ENCODE measurements at places on chromosomes 6 and 20. TPM values are rescaled to one million over a fixed set of nuclear protein-coding genes. Genes with fewer than 3 reads are reported as not detected.

PTP4A1 gene
- polyA plus RNA-seq: 95.0 TPM

PNLDC1 gene
- 0.14 TPM for polyA plus RNA-seq

LMBRD1 gene
- polyA plus RNA-seq: 142 TPM

SLC17A4 gene
- 1.2 TPM for polyA plus RNA-seq

SLC22A2 gene
- 16.8 TPM for polyA plus RNA-seq

DNA sequence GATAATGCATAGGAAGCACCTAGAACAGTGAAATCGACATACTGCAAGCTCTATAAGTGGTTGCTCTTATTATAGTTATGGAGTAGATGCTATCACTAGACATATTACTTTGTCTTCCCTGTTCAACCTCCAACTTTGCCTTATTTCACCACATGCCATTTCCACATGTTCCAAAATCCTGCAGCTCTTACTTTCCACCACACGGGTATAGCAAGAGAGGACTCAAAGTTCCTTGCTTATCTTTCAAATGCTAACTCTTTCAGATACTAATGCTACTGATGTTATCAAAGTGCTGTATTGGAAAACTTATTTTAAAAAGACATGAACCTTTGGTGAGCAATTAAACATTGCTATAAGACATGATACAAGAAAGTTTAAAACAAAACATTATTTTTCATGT lies 1130.1 kb downstream of the HACE1 start:
- no peak for DNase-seq

DNA sequence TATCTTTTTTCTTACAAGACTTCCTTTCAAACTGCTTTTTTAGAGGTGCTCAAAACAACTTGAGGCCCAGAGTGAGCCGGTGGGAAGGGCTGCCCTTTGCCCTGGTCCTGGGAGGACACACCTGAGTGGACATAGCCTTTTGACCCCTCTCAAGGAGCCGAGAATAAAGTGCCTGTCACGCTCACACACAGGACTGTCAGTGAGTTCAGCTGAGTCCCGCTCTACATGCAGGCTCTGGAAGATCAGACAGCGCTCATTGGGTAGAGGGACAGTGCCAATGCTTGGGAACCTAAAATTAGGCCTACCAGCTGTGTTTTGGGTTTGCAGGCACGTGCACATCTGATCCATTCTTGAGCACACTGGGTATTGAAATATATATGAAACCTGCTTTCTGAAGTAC lies 387.8 kb downstream of the CD83 start:
- DNase-seq: no peak

DNA sequence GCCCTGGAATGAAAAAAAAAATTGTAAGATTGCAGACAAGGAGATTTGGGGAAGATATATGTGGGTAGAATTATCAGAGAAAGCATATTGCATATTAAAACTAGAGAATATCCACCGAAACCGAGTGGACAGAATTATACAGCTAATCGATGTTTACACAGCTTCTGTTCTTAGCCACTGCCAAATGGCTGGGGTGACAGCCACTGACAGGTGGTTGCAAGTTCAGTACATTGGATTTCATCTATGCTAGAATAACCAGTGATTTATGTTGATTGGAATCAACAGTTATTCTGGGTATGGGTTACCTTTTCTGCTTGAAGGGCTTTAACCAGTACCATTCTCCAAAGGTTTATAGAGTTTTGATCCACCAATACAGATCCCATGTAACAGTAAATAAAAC lies 48.4 kb upstream of the THEMIS start:
- no peak for DNase-seq

DNA sequence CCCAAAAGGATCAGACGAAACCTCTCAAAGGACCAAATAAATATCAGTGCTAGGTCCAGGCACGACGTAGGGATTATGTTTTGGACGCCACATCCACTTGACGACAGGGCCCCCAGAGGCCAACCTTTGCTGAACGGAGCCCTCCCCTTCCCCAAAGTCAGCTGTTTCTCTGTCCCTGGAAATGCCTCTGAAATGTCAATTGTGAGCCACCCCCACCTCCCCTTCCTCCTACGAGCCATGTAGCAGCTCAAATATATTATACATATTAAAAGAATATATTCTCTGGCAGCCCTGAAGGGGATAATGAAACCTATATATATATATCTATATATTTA lies 39.6 kb upstream of the BLCAP start:
- DNase-seq: no peak

DNA sequence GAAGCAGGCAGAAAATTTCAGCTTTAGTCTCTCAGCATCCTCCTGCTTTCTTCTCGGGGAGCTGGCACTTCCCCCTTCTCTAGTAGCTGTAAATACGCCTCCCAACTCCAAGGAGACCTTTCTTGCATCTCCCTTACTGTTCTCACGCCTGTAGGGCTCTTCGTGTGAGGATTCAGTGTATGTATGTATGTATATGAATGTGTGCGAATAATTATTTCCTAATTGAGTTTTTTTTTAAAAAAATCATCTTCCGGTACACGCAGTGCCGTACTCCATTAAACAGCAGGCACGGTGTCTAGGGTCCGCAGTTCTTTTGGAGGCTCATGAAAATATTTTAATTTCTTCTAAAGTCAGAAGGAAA lies 85.4 kb downstream of the HFE start:
- no peak for DNase-seq

DNA sequence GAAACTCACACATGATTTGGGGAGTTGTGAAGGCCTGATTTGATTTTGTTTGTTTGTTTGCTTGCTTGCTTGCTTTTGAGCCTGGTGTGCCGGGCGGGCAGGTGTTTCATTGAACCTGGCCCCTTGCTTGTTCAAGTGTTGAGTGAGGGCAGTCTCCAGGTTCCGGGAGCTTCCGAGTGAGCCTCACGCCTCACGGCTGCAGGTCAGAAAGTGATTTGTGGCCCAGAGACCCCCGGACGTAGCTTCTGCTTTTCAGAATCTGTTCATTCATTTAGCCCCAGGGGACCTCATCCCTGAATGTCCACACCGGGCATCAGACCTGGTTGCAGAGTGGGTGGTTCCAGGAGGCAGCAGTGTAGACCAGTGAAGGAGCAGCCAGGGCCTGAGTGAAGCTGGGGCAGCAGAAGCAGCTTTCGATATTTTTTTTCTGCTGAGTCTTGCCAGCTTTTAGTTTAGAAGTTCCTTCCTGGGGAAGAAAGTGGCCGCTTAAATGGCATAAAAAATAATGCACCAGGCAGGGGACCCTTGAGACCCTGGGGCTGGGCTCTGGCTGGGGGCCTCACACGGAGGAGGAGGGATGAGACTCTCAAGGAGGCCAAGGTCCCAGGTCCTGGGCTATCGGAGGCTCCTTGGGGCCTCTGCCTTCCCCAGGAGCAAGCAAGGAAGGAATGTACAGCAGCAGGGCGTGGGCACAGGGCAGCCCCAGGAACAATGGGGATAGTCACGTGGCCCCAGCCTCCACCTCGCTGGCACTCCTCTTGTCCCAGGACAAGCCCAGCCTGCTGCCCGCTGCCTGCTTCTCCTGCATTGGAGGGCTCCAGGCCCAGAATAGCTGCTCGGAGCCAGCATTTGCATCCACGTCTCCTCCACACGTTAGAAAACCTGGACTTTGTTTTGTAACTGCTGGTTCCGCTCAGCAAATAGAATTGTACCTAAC lies 89.2 kb upstream of the BHLHE23 start:
- DNase-seq: no peak

DNA sequence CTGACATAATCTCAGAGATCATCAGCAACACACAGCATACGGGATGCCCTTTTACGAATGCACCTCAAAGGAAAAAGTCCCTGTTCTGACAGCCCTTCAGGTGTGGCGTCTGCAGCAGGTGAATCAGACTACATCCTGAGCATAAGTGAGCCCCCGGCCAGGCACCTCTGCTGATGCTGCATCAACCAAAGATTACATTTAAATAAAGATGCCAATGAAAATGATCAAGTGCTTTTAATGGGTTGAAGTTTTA lies 58.7 kb downstream of the INSM1 start:
- DNase-seq: no peak

- DNase-seq: no peak
Observed at GRCh38 chr6:132388291-132388690, 13.0 kb downstream of the MOXD1 start.

- DNase-seq: no peak
Observed at GRCh38 chr6:132023490-132023889, 72.3 kb upstream of the CCN2 start.

GRCh38 chr6:106026748-106027715 lies 59.1 kb upstream of the PRDM1 start:
- no peak for DNase-seq

DNA sequence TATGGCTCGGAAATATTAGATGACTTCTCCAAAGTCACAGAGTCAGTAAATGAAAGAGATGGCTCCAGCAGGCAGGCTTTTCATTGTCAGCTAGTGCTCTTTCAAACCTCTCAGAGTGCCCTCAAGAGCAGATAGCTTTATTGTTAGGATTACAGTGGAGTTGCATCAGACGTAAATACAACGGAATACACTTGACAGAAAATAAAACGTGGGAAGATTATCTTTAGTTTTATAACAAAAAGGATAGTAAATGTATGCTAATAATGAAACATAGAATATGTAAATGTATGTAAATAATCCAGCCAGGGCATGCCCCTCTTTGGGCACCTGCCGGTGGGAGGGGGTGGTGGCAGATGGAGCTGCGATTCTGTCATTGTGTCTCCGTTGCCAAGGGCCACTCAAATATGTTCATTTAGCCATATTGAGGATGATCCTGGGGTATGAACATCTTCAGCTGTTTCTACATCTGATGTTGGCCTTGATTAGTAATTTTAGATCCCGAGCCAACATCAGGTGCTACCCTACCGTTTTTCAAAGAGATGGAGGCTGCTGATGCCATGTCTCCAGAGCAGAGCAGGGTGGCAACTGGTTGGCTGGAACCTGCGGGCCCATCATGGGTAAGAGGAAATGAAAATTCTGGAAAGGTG lies 358.3 kb upstream of the SULF2 start:
- no peak for DNase-seq

DNA sequence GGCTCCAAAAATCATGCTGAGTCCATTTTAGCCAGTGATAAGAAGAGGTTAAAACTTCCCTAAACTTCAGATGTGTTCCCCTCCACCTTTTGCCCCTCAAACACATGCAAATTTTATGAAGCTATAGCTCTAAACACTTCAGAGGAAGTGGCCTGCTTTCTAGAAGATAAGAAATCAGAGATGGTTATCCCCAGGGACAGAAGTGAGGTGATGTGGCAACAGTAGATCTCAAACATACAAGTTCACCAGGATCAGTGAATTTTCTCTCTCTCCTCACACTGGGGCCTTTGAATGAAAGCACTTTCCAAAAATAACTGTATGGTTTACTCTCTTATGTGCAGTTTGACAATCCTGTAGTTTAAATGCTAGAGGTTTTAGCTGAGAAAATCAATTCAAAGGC lies 332.0 kb downstream of the BTBD9 start:
- DNase-seq: no peak

- no peak for DNase-seq
Observed at GRCh38 chr6:129959358-129959930, 58.9 kb upstream of the L3MBTL3 start.

- DNase-seq: no peak
Observed at GRCh38 chr20:56513161-56514150, 11.1 kb upstream of the FAM209A start.

DNA sequence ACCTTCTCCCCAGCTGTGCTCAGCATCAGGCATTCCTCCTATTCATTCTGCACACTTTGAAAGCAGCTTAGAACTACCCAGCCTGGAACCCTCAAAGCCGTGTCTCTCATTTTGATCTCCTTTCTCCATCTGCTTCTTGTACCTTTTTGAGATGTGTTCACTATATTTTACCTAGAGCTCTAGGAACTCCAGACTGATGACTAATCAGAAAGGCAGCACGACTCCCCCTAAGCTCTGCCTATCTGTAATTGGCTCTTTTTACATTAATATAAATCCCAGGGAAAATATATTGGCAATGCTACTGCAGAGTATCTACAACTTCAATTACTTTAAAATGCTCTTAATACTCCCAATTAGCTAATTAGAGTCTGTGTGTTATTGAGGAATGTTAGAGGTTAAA lies 671.5 kb downstream of the CBLN4 start:
- DNase-seq: no peak

- no peak for DNase-seq
Observed at GRCh38 chr6:28585335-28585734, 59.7 kb downstream of the GPX5 start.

DNA sequence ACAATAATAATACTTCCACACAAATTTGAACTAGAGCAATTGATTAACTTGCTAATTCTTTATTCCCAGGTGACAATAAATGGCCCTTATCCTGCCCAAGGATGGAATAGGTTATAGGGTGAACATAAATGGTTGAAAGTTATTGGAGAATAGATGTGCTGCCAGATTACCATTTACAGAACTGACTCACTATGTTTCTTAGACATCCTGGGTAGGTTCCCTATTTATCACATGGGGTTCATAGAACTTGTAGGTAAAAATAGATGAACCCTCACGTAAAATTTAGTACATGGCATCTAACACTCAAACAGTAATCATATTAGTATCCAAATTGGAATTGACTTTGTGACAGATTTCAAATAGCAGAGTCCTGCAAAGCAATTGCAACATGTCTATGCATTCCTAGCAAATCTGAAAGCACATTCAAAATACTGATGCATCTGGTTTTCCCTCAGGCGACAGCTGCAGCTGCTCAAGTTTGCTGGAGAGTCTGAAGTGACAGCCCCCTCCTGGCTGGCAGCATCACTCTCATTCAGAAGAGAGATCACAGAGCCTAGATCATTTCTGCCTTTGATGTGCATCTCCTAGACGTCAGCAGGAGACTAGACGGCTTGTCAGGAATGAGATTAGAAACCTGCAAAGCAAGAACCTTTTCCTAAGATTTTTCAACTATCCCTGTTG lies 80.2 kb upstream of the RNF217 start:
- DNase-seq: no peak

- no peak for DNase-seq
Observed at GRCh38 chr20:3744806-3745685, 12.6 kb downstream of the HSPA12B start.

- no peak for DNase-seq
Observed at GRCh38 chr6:53752440-53752839, 42.4 kb upstream of the LRRC1 start.

GRCh38 chr6:22006795-22007194 lies 290.0 kb downstream of the PRL start:
- no peak for DNase-seq

DNA sequence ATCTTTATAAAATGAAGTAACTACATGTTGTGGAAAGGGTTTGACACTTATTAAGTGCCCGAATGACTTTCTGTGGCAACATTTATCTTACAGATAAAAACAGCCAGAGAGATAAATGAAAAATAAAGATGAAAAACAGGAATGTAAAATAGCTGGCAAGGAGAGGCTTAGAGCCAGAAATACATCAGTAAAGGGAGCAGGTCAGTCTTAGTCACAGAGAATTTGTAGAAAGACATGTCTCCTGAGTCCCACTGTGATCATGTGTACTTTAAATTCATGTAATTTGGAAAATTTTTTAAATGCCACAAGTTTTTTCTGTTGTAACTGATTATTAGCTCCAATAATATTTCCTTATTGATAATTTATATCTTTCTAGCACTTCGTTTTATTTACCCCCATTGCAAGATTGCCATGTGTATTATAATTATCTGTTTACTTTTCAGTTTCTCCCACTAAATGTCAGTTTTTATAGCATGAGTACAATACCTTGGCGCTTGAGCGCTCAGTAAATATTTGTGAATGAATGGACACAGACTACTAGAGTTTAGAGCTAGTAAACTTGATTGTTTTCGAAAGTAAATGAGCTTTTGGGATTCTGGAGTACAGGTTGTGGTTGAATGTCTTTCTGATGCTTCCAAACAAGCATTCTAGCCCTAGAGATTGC lies 15.2 kb downstream of the TAB2 start:
- DNase-seq: no peak

Data from renal cortex interstitium (tissue), 15 donors.